ENCODE measurements at places on chromosomes 13 and 19.
A peak's percentile ranks its signal among the peaks of the same experiment; 100 is the strongest.

DNA sequence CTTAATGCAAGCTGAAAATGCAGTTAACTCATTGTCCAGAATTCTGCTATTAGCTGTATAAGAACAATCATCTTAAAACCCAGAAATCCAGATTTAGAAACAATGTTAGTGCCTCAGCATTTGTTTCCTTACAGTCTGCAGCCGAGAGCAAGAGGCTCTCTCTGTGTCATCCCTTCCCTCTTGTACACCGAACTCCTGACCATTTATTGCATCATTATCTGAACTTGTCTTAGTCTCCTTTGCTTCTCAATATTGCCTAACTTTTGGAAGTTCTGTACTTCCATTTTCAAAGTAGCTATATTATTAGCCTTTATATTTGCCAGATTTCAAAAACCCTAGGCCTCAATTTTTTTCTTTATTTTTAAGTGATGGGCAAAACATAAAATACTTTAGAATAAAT, 27.1 kb downstream of the RNASEH2B start:
- no peak for DNase-seq

GRCh38 chr19:21568816-21569493, 63.6 kb downstream of the ZNF429 start:
- DNase-seq = peak; percentile 79

GRCh38 chr13:113774177-113775107, 15.4 kb downstream of the TMEM255B start:
- no peak for DNase-seq

DNA sequence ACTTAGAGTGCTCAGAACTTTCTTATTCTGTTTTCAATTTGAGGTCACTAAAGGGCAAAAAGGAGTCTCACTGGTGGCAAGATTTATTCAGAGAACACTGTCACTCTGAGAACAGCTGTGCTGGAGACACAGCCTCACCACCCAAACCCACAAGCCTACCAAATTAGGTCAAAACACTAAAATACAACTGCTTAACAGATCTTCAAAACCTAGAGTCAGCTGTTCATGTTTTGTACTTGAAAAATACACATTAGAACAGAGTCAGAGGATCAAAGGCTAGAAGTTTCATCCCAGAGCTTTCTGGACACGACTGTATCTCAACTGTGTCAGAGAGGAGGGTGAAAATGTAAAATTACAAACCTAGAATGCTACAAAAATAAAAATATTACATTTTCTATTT, 89.3 kb downstream of the MIPEP start:
- no peak for DNase-seq

DNA sequence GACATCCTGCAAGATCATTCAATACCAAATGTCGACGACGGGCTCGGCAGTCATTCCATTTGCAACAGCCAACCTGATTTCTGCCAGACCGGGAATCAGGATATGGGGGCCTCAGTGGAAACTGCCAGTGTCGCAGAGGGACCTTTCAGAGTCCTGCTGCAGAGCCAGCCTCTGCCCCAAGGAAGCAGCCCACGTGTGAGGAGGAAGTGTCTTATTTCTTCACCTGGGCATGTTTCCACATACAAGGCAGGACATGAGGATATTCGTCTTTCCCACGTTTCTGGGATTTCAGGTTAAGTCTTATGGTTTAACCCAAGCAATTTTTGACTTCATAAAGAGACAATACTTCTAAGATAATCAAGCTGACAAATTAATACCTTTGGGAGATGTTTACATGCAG, 69.9 kb downstream of the ABCC4 start:
- no peak for DNase-seq

DNA sequence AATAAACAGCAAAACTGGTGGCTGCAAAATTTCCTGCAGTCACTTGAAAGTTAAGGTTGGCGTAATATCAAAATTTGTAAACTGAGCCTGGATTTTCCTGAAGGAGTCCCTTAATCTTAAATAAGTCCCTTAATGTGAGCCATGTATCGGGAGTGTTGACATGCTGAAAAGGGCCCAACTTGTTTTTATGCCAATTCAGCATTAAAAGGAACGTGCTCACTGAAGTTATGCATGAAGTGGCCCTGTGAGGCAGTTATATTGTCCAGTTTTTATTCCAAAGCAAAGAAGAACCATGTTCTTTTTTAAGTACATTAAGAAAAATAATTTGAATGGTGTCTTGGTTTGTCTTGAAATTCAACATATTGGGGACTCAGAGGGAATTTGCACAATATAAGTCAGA, 1766.9 kb downstream of the SLITRK1 start:
- no peak for DNase-seq
